ENCODE measurements at places on chromosomes 3 and 15. TPM values are rescaled to one million over a fixed set of nuclear protein-coding genes. Genes with fewer than 3 reads are reported as not detected.

GRCh38 chr15:52117549-52117948 is 5.0 kb upstream of the BCL2L10 start:
- no peak for DNase-seq

DNA sequence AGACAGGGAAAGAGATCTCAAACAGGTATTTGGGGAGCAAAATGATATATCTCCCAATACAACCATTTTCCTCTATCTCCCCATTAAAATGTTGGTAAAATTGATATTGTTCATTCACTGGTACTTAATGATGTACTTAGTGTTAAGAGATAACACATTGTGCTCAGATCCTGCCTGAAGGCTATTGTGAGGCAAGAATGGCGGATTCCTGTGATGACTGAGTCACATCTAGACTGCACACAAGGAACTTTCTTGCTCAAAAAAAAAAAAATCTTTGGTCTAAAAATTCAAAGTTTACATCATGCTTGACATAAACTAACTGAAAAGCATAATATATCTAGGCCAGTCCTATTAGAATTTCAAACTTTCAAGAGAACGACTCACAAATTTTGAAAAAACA is 171.1 kb upstream of the TTC14 start:
- DNase-seq, result no peak

GRCh38 chr3:17339132-17339575 is 403.3 kb downstream of the TBC1D5 start:
- DNase-seq, result no peak

The UBE2E2 gene
- total RNA-seq, result 24.4 TPM

The SLC12A1 gene
- not detected for total RNA-seq

The HDDC3 gene
- 10.7 TPM for total RNA-seq

All from mucosa of descending colon (tissue), 3 donors.